Activated T-cell treated with anti-CD3 and anti-CD28 coated beads, Interleukin-2, amount 50 U/mL, for 24 hours (primary cell): ENCODE measurements at places on chromosomes 3 and 15.

- H3K36me3 ChIP-seq = no peaks in the 10 kb centered on the region
- no peak for DNase-seq
- no peaks in the 10 kb centered on the region for H3K27me3 ChIP-seq
- H3K4me3 ChIP-seq = no peak overlapping the region
These were observed 19.4 kb upstream of the ACAP2 start for GRCh38 chr3:195462308-195462610.

GRCh38 chr15:57468486-57468885 lies 92.2 kb downstream of the CGNL1 start:
- H3K4me3 ChIP-seq = no peak overlapping the region
- peaks cover 49% of the 10 kb centered on the region for H3K27me3 ChIP-seq
- H3K36me3 ChIP-seq = no peaks in the 10 kb centered on the region
- H3K4me1 ChIP-seq = no peaks in the 10 kb centered on the region
- DNase-seq = no peak

- H3K4me1 ChIP-seq = peaks cover 12% of the 10 kb centered on the region
- DNase-seq = no peak
- no peak overlapping the region for H3K27ac ChIP-seq
- H3K27me3 ChIP-seq = no peaks in the 10 kb centered on the region
- no peak overlapping the region for H3K4me3 ChIP-seq
These were observed 12.4 kb downstream of the USP4 start for GRCh38 chr3:49327485-49327884.

DNA sequence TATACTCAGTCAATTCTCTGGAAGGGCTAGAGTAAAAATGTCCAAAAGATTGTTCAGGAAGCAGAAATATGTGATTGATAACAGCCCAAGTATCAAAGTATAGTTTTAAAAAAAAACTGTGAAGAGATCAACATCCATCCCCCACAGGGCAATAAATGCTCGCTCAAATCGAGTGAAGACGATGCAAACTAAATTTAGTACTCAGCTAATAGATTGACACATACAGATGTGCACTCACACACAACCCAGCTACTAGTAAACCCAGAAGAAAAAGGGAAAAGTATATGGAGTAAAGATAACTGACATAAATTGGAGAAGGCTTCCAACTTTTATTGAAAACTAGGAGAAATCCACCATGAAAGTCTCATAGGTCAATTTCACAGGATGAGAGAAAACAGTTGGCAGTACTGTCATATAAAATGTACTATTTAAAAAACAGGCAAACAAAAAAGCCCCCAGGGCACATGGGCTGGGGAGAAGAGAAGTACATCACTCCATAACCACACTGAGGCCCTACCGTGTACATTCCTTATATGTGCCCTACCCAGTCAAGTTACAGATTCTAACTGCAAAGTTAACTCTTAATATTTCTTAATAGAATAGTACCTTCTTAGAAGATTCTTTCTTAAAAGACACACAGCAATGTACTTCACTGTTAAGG lies 125.7 kb downstream of the TBL1XR1 start:
- no peak overlapping the region for H3K4me3 ChIP-seq
- no peaks in the 10 kb centered on the region for H3K27me3 ChIP-seq
- H3K27ac ChIP-seq = peak overlapping the region; percentile 11
- H3K4me1 ChIP-seq = peaks cover 66% of the 10 kb centered on the region
- H3K36me3 ChIP-seq = peaks cover 72% of the 10 kb centered on the region
- no peak for DNase-seq

GRCh38 chr3:95810462-95810861 lies 1003.9 kb upstream of the EPHA6 start:
- no peak for DNase-seq
- H3K4me1 ChIP-seq = no peaks in the 10 kb centered on the region
- H3K27me3 ChIP-seq = no peaks in the 10 kb centered on the region
- H3K27ac ChIP-seq = no peak overlapping the region

DNA sequence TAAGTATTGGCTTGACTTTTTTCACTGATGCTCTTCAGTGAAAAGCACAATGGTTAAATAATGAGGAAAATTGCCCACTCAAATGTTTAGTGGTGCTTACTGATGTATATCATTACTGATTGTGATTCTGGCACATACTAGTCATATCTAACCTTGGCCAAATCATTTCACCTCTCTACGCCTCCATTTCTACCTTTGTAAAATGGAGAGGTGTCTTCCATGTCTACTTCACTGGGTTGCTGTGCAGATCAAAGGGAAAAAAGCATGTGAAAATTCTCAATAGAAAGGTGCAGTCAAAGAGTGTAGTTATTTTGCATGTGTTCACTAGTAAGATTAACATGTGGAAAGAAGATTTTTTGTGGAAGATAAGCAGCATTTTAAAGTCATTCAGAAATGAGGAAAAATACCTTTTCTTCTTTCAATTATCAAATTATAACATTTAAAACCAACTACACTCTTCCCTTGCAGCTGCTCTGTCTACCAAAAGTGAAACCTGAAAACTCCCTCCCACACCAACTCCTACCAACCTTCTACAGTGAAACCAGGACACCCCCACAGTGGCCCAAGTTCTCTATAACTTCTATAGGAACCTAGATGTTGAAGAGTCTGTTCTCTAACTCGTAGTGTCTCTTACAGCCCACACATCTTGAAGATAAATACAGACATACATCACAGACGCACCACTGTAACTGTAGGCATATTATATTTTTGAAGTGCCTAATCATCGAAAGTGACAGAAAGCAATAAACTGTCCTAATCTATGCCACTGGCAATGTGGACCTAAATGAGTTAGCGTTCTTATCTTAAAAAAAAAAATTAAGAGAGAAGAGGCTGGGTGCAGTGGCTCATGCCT lies 1.4 kb downstream of the CD200R1 start:
- DNase-seq = no peak
- peak overlapping the region; percentile 75 for H3K4me3 ChIP-seq
- H3K36me3 ChIP-seq = no peaks in the 10 kb centered on the region
- H3K4me1 ChIP-seq = peaks cover 91% of the 10 kb centered on the region
- no peaks in the 10 kb centered on the region for H3K27me3 ChIP-seq
- H3K27ac ChIP-seq = peak overlapping the region; percentile 93

DNA sequence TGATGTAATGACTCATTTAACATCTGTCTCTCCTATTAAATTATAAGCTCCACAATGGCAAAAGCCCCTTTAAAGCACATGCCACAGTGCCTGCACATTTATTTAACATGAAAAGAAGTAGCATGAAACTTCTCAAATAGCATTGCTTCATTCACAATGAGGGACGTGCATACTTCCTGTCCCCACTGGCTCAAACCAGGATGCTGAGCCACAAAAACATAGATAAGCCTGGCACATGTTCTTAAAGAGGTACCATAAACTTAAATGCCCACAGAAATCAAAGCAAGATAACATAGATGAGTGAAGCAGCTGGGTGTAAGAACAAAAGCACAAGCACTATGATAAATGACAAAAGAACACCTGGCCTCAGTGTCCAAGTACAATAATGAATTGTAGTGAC lies 3.8 kb downstream of the TP53BP1 start:
- H3K36me3 ChIP-seq = peaks cover 65% of the 10 kb centered on the region
- no peak for DNase-seq
- no peak overlapping the region for H3K27ac ChIP-seq
- no peaks in the 10 kb centered on the region for H3K27me3 ChIP-seq

DNA sequence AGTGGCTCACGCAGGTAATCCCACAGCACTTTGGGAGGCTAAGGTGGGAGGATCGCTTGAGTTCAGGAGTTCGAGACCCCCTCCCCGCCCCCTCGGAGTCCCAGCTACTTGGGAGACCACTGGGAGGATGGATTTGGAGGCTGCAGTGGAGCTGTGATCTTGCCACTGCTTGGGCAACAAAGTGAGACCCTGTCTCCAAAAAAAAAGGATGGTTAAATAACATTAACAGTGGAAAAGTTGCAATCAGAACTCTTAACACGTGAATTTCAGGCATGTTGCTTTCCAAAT lies 1.4 kb upstream of the TMEM87A start:
- peaks cover 60% of the 10 kb centered on the region for H3K36me3 ChIP-seq
- peak overlapping the region; percentile 99 for H3K4me3 ChIP-seq
- no peaks in the 10 kb centered on the region for H3K27me3 ChIP-seq

GRCh38 chr15:101538996-101539395 lies 49.5 kb upstream of the PCSK6 start:
- peaks cover 9% of the 10 kb centered on the region for H3K27me3 ChIP-seq
- H3K27ac ChIP-seq = no peak overlapping the region
- H3K4me1 ChIP-seq = no peaks in the 10 kb centered on the region
- no peak for DNase-seq

- no peak overlapping the region for H3K27ac ChIP-seq
- DNase-seq = no peak
- no peak overlapping the region for H3K4me3 ChIP-seq
- peaks cover 19% of the 10 kb centered on the region for H3K27me3 ChIP-seq
These were observed 591.5 kb upstream of the CFAP20DC start for GRCh38 chr3:59641169-59641899.
